GM23338 (cell line): ENCODE measurements at places on chromosomes 13 and 19. TPM values are rescaled to one million over a fixed set of nuclear protein-coding genes. Genes with fewer than 3 reads are reported as not detected.

Gene EFNB2
- 5.5 and 5.7 TPM in 2 replicates for polyA plus RNA-seq

Gene RASIP1
- 9.2 and 11.2 TPM in 2 replicates for polyA plus RNA-seq

Gene PSG6
- polyA plus RNA-seq: 0.16 TPM in 1 of 2 replicates, not detected in the other

Gene DENND1C
- polyA plus RNA-seq: 6.1 and 6.3 TPM in 2 replicates

DNA sequence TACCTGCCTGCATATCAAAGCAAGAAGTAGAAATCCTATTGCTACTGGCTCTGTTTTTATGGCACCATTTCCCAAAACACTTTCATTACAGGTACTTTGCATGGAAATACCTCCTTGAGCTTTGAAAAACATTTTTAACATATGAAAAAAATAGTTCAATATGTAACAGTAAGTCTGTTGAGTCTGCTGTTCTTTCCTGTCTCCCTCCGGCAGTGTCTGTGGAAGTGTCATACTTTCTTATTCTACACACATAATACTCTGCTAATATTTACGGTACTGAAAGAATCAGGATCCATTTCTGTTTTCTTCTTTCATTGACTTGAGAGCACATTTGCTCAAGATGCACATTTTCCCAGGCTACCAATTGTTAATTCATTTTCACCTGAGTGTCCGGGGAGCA is 8.2 kb upstream of the SERTM1 start:
- H3K27me3 ChIP-seq: no peaks in the 10 kb centered on the region
- H3K27ac ChIP-seq: no peak overlapping the region
- H3K4me1 ChIP-seq: no peaks in the 10 kb centered on the region
- H3K36me3 ChIP-seq: no peaks in the 10 kb centered on the region

DNA sequence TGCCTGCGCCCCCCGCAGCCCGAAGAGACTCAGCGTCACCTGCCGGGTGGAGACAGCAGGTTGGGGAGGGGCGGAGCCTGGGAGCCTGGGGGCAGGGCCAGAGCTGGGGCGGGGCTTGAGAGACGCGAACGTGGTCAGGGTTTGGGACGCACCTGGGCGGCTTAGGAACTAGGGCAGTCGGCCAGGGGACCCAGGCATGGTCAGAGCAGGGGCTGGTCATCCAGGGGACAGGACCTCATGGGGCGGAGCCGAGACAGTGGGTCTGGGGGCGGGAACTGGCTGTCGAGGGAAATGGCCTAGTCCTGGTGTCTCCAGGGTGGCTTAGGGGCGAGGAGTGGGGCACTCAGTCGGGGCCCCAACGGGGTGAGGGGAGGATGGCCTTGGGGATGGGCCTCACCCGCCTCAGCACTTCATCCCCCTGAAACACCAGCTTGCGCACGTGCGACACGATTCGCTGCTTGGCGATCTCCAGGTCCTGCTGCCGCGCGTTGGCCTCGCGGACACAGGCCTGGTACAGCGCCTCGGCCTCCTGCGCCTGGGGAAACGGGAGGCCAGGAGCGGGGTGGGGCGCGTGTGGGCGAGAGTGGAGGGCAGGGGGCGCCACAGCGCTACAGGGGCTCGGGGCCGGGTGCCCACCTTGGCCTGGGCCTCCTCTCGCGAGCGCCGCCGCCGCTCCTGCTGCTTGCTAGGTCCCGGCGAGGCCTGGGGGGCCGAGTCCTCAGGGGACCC is 5.8 kb downstream of the GMIP start:
- no peaks in the 10 kb centered on the region; the same call in 1 of the 2 replicates for H3K36me3 ChIP-seq
- H3K27ac ChIP-seq: no peak overlapping the region
- H3K27me3 ChIP-seq: no peaks in the 10 kb centered on the region
- H3K4me1 ChIP-seq: peaks cover 4% of the 10 kb centered on the region
- peak; percentile 96 for DNase-seq

DNA sequence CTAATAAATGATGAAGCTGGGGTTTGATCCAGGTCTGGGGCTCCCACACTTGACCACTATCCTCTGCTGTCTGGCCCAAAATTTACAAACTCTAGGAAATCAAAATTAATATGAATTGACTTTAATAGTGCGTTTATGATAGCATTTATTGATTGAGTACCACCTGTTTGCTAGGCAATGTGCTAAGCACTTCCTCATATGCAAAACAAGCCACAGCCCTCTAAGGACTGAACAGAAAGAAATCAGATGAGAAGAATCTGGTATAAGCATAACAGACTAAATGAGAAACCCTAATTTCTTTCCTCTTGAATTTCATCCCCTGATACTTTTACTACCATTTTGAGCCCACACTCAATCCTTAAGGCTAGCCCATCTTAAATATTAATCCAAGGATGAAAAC is 6.6 kb upstream of the MLNR start:
- peaks cover 15% of the 10 kb centered on the region for H3K4me1 ChIP-seq
- DNase-seq: no peak
- H3K4me3 ChIP-seq: no peak overlapping the region
- peaks cover 2% of the 10 kb centered on the region; the same call in 1 of the 2 replicates for H3K36me3 ChIP-seq

GRCh38 chr19:44747739-44748425 is 626 bp upstream of the BCL3 start:
- H3K27me3 ChIP-seq: peaks cover 78% of the 10 kb centered on the region
- peak overlapping the region; percentile 86 for H3K4me3 ChIP-seq
- DNase-seq: peak; percentile 71
- H3K36me3 ChIP-seq: no peaks in the 10 kb centered on the region
- H3K4me1 ChIP-seq: peaks cover 5% of the 10 kb centered on the region; the same call in 1 of the 2 replicates

DNA sequence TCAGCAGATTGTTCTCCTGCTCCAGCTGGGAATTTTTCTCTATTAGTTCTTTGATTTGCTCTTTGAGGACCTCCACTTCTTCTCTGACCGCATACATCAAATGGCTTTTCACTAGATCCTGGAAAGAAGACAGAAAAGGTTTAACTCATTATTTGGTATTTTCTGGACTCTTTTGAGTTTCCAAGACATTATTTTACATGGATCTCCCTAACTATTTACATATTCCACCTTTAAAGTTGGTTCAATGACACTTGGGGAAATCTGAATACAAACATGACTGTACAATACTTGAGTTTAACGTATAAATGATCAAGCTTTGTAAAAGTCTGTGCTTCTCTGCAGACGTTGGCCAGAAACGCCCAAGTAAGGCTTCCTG is 61.1 kb downstream of the SERP2 start:
- no peak for DNase-seq
- H3K36me3 ChIP-seq: peaks cover 18% of the 10 kb centered on the region
- H3K27ac ChIP-seq: 0 out of 2 replicates have a peak overlapping the region, but pooled peaks have one; percentile 47
- peaks cover 15% of the 10 kb centered on the region for H3K4me1 ChIP-seq
